Muscle of leg (tissue), 16 donors: ENCODE measurements at places on chromosomes 7 and 10. TPM values are rescaled to one million over a fixed set of nuclear protein-coding genes. Genes with fewer than 3 reads are reported as not detected.
A peak's percentile ranks its signal among the peaks of the same experiment; 100 is the strongest.

The ZEB1 gene
- 91.9 TPM for total RNA-seq

DNA sequence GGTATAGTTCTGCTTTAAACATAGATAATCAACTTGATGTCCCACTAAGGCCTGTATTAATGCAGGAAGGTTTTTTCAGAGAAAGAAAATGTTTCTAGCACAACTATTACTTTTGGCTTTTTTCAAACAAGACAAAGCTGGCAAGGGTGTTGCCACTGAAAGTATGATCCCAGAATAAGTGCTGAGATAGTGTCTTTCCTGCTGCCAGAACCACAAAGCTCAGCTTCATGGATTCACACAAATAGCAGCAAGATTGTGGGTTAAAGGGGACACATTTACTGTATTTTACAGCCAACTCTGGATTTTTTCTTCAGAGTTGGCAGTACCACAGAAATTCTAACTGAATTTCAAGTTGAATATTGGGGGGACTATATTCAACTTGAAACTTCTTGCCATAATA is 4.3 kb downstream of the NCOA4 start:
- no peak for DNase-seq

The GHRHR gene
- total RNA-seq = 1.3 TPM

- DNase-seq = no peak
Measured at GRCh38 chr10:43160921-43161255, 22.6 kb downstream of the CSGALNACT2 start.

The SPDYE8 gene
- total RNA-seq = 0.09 TPM

The MYH16 gene
- not detected for total RNA-seq

GRCh38 chr7:158816995-158817394 is 12.3 kb downstream of the ESYT2 start:
- no peak for DNase-seq

The ACTL6B gene
- not detected for total RNA-seq

DNA sequence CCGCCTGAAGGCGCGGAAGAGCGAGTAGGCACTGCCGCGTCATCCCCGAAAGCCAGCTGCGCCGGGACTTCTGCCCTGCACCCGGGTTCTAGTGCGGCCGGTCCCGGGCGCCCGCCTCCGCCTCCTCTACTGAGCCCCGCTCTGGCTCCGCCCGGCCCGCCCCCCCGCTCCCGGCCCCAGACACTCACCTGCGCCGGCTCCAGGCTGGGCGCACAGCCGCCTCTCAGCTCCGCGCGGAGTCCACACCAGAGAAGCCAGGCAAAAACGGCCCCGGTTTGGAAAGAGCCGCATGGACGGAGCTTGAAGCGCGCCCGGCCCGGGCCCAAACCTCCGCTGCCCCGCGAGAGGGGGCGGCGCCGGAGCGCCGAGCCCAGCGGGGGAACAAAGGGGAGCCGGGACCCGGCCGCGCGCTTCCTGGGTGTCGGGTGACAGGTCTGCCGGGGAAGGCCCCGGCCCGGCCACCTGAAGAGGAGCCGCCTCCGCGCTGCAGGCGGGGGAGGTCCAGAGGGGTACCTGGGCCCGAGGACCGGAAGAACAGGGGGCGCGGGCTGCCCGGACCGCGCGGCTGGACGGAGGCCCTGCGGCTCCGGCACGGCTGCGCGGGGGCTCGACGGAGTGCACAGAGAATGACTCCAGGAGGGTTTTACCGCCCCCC is 168.2 kb downstream of the NRF1 start:
- DNase-seq = no peak

- no peak for DNase-seq
Measured at GRCh38 chr10:22669163-22669711, 45.1 kb downstream of the PIP4K2A start.

The DRGX gene
- total RNA-seq = not detected

DNA sequence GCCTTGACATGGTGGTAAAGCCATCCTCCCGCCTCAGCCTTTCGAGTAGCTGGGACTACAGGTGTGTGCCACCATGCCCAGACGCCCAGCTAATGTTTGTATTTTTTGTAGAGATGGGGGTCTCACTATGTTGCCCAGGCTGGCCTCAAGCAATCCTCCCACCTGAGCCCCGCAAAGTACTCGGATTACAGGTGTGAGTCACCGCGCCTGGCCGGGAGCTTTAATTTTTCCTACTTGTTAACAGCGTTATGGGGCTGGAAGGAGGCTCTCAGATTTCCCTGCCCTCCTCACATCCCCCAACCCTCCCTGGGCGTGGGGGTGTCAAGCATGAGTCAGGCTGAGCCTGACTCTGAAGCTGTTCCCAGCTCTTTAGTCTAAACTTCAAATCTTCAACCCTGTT is 8.3 kb downstream of the ALKBH4 start:
- no peak for DNase-seq

The POLR2J2 gene
- total RNA-seq = 3.3 TPM

DNA sequence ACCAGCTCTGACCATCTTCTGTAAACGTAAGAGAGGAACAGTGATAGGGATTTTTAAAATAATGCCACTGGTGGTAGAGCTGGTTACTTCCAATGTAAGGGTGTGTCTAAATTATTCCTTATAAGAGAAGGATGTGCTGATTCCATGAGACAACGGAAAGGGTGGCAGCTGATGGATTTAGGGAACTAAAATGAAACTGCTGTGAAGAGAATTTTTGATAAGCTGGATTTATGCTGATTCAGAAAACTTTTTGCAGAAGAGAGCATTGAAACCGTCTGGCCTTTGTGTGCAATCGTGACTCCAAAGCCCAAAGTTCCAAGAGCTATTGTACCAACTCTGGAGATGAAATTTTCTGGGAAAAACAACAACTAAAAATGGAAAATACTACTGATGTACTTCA is 301.0 kb downstream of the PRPF18 start:
- peak; percentile 64 for DNase-seq

DNA sequence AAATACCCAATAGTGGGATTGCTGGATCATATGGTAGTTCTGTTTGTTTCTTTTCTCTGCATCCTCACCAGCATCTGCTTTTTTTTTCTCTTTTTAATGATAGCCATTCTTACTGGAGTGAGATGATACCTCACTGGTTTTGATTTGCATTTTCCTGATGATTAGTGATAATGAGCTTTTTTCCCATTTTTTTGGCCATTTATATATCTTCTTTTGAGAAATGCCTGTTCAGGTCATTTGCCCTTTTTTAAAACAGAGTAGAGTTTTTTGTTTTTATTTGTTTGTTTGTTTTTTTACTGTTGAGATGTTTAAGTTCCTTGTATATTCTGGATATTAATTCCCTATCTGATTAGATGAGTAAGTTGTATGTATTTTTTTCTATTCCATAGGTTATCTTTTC is 205.8 kb upstream of the KAT6B start:
- DNase-seq = no peak

DNA sequence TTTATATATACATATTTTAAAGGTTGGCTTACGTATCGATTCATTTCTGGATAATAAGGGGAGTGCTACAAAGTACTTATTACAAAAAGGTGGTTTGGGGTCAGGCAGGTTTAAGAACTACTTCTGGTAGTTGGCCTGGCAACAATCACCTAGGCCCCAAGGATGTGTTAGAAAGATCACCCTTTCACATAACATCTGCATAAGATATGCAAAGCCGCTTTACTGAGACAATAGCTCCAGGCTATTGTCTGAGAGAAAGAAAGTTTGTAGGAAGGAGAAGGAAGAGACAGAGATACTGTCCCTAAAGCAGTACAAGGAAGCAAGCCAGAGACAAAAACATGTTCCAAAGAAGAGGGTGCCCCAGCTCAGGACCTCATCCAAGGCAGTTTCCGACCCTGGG is 6.2 kb downstream of the PAXIP1 start:
- no peak for DNase-seq
